ENCODE measurements at places on chromosomes 1 and 21. TPM values are rescaled to one million over a fixed set of nuclear protein-coding genes. Genes with fewer than 3 reads are reported as not detected.

DNA sequence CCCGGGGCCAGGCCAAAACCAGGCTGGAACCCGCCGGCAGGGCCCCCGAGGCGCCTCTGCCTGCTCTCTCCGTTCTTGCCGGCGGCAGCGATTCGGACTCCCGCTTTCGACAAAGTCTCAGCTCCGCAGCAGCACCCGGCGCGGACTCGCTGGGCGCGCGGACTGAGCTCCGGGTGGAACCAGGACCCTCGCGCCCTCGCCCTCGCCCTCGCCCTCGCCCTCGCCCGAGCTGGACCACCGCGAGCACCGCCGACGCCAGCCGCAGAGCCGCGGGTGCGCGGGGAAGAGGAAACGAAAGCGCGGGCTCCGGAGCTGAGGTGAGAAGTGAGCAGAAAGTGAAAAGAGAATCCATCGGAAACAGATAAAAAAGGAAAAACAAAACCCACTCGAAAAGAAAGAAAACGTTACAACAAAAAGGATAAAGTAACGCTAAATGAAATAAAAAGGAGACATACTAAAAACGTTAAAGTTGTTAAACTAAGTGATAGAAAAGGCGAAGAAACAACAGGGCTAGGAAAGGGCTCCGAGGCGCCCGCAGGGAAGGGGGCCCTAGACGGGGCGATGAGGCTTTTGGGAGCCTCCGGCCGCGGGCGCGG, 64.9 kb downstream of the MEF2D start:
- DNase-seq = no peak

GRCh38 chr1:86085741-86086409, 70.7 kb downstream of the COL24A1 start:
- no peak for DNase-seq

The GGPS1 gene
- 18.5 TPM for polyA plus RNA-seq

DNA sequence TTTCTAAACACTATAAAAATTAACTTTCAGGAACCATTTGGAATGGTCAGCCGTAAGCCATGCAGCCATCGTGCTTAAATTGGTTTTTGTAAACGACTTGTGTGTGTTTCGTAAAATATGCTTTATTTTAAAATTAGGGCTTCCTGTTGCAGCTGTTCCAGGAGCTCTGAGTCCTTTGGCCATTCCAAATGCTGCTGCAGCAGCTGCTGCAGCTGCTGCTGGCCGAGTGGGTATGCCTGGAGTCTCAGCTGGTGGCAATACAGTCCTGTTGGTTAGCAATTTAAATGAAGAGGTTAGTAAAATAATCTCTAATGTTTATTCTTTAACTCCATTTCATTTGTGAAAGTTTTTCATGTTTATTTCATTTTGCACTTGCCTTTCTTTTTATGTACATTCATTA, 83.1 kb downstream of the PTBP2 start:
- DNase-seq = no peak

GRCh38 chr1:145994391-145995120, 1.8 kb downstream of the TXNIP start:
- DNase-seq = no peak

DNA sequence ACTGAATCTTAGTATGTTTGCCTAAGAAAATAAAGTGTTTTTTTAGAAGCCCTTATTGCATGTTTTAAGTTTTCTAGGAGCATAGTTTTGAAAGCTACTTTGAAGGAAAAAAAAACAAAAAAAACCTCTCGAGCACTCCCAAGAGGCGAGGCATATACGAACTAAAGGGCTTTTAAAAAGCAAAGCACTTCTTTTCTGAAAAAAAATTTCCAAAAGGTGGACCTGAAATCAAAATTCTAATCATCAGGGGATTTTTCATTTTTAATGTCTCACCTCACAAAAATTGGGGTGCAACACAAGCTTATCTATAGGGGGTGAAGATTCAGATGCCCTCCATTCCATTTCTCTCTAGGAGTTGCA, 594 bp downstream of the GLMN start:
- DNase-seq = no peak

- no peak for DNase-seq
These were observed 68.5 kb downstream of the RUNX1 start for GRCh38 chr21:34980423-34981115.

The CFHR1 gene
- 0.23 TPM for polyA plus RNA-seq

- peak; percentile 12 for DNase-seq
These were observed 111.8 kb upstream of the KIAA1614 start for GRCh38 chr1:180800945-180801344.

The RXFP4 gene
- not detected for polyA plus RNA-seq

GRCh38 chr1:187691439-187691838, 862.7 kb downstream of the PLA2G4A start:
- no peak for DNase-seq

DNA sequence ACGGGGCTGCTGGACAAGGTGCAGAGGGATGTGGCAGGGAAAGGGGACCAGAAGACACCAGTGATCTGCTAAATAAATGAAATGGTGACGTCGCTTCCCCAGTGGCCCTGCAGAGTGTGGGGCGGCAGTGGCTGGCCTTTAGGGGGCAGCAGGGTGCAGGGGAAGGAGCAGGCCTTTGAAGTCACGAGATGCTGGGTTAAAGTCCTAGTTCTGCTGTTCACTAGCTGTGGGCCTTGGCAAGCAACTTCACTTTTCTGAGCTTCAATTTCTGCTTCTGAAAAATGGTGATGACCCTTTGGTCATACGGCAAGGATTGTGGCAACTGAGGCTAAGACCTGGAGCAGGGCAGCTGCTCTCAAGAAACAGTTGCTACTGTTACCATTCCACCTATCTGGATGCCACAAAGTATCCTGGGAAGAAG, 9.2 kb upstream of the GALE start:
- peak; percentile 74 for DNase-seq

DNA sequence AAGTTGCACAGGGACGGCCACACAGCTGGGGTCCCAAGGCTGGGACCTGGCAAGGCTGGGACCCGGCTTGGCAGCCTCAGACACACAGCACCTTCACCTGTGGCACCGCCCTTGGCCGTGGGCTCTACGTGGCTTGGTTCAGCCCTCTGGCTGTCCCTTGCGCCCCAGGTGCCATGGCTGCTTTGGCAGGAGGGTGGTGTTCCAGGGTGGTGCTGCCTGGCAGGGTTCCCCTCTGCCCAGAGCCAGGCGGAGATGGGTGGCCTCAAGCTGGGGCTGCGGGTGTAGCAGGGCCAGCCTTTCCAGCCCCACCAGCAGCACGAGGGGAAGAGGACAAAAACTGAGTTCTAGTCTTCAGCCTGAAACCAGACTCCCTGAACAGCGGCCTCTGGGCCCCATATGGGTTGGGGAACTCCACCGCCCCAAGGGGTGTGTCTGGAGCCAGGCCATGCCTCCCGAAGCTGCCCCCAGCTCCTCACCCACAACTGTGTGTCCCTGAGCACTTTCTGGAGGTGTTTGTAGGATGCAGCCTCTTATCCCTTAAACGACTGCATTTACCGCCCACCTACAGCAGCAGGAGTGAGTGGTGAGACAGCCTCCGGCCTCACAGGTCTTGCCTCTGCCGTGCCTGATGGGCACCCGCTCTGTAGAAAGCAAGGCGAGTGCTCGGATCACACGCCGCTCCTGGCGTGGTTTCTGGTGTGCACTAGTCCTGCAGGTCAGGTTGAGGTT, 92.3 kb downstream of the PDE9A start:
- no peak for DNase-seq

GRCh38 chr1:226710501-226710900, 28.6 kb downstream of the ITPKB start:
- DNase-seq = no peak

The SAMD11 gene
- 2.1 TPM for polyA plus RNA-seq

GRCh38 chr1:211349741-211350140, 23.1 kb downstream of the TRAF5 start:
- DNase-seq = no peak

GRCh38 chr1:47559944-47560695, 122.3 kb downstream of the FOXD2 start:
- DNase-seq = no peak

The FLVCR1 gene
- polyA plus RNA-seq = 2.5 TPM

The TTC4 gene
- 17.9 TPM for polyA plus RNA-seq

GRCh38 chr1:228695015-228695955, 40.0 kb upstream of the RHOU start:
- no peak for DNase-seq

- no peak for DNase-seq
These were observed 7.9 kb upstream of the UMODL1 start for GRCh38 chr21:42063191-42063570.

GRCh38 chr1:2322581-2323211, 68.7 kb downstream of the MORN1 start:
- DNase-seq = no peak

DNA sequence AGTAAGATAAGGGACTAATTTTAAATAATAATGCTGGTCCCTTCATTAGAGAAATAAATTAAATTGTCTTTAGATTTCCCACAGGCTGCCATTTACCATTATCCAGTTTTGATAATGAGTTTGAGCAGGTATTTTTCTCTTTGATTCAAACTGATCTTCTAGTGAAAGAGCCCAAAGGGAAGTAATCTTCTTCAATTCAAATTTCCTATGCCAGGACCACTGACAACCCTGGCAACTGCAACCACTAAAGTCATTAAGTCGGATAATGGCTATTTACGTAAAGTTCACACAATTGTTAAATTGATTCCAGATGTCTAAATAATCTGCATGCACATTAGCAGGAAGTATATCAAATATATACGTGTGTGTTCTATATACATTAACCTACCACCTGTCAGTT, 399.3 kb downstream of the PTPRC start:
- DNase-seq = peak; percentile 23

GRCh38 chr1:19067912-19068638, 111.6 kb upstream of the IFFO2 start:
- DNase-seq = peak; percentile 53

DNA sequence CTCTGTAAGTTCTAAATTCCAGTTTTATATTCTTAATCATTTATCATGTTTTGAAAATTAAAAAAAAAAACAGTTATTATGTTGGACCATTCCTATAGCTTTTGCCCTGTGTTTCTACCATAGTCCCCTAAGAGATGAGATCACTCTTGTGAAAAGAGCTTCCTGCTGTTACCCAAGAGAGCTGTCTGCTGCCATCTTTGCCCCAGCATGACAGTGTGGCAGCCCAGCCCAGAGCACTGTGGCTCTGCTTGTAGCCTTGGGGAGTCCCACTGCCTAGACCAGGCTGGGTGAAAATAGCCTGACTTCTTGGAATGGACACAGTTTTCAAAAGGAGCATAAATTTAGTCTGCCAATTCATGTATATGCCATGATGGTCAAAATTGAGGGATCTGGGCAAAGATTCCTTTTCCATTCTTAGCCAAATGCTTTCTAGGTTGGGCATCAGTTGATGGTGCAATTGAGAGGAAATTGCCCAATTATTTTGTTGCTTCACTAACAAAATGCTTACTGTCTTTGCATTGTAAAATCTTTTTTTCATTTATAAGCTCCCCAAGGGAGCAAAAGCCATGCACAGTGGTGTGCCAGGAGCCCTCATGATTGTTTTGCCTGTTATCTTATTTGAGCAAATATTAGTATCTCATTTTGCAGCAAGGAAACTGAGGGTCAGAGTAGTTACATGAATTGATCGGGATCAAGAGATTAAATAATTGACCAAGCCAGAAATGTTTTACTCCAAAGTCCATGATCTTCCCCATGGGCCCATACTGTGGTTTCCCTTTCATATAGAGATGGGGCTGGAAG, 72.8 kb downstream of the ETS2 start:
- DNase-seq = no peak

The IQGAP3 gene
- polyA plus RNA-seq = 15.6 TPM

- no peak for DNase-seq
These were observed 35.2 kb downstream of the NENF start for GRCh38 chr1:212467843-212468482.

The PLPPR5 gene
- polyA plus RNA-seq = 0.49 TPM

The PYHIN1 gene
- not detected for polyA plus RNA-seq

DNA sequence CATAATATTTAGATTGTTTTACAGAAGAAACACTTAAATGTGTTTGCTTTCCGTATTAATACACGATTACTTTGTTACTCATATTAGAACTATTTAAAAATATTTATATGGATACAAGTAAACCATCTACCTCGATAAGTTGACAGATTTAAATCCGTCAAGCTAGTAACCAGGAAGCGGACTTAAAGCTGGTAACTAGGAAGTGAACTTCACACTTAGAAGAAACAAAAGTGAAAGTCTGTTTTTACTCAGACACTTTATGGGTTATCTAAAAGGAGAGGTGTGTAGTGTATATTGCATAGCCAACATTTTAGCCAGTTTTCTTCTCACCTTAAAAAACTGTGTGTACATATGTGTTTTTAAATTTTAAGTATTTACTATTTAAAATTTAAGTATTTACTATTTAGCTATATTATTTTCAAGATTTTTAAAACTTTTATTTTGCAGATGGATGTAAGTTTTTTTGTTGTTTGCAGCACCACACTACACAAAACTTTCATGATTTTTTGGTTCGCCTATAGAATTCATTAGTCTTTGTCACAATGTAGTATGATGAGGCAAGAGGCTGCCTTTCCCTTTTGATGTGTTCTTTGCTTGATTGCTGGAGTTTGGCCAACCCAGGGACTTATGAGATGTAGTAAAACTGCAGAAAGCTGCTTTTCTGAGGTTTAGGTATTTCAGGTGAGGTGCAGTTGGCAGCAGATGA, 2.7 kb downstream of the USP25 start:
- no peak for DNase-seq

DNA sequence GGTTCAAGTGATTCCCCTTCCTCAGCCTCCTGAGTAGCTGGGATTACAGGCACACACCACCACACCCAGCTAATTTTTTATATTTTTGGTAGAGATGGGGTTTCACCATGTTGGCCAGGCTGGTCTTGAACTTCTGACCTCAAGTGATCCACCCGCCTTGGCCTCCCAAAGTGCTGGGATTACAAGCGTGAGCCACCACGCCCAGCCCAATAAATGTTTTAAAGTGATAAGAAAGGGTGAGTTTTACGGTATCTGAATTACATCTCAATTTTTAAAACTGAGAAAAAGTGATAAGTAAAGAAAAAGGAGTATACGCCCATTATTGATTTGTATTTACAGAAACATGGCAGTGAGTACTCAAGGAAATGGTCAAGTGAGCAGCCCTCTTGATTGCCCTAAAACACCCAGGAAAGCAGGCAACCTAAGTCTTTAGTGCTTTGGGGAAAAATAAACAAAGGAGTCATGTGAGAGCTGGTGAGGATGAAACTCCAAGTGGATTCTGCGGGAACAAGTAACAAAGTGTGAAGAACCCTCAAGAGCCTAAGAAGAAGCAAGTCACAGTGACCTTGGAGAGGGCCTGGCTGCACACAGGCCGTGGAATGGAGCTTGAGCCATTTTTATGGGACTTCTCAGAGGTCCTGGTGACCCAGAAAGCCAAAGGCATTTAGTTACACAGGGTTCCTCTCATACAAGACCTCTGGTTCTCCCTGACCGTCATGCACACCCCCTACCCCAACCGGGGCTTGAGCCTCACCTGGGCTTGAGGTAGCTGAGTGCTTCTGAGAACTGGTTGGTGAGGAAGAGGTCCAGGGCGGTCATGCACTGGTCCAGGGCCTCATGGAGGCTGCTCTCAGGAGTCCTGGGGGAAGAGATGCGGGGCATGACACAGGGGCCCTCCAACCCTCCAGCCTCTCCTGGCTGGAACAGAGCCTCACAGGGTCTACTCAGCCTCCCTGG, 9.1 kb downstream of the TTC39A start:
- DNase-seq = no peak
